ENCODE measurements at places on chromosomes 6 and 20. TPM values are rescaled to one million over a fixed set of nuclear protein-coding genes. Genes with fewer than 3 reads are reported as not detected.

- no peaks in the 10 kb centered on the region for H3K36me3 ChIP-seq
- no peaks in the 10 kb centered on the region for H3K27me3 ChIP-seq
- H3K27ac ChIP-seq = no peak overlapping the region
- H3K4me1 ChIP-seq = no peaks in the 10 kb centered on the region
Observed at GRCh38 chr6:154650351-154650750, 82.9 kb upstream of the SCAF8 start.

- no peaks in the 10 kb centered on the region for H3K4me1 ChIP-seq
- no peak overlapping the region for H3K4me3 ChIP-seq
- H3K27me3 ChIP-seq = no peaks in the 10 kb centered on the region
- no peaks in the 10 kb centered on the region for H3K36me3 ChIP-seq
- no peak overlapping the region for H3K27ac ChIP-seq
Observed at GRCh38 chr20:16392346-16392745, 180.9 kb downstream of the KIF16B start.

- no peaks in the 10 kb centered on the region for H3K4me1 ChIP-seq
- no peak overlapping the region for H3K27ac ChIP-seq
- DNase-seq = no peak
- peaks cover 6% of the 10 kb centered on the region for H3K36me3 ChIP-seq
- H3K27me3 ChIP-seq = peaks cover 28% of the 10 kb centered on the region
Observed at GRCh38 chr6:157741948-157742556, 81.0 kb upstream of the SNX9 start.

GRCh38 chr20:3753501-3754275, 13.9 kb downstream of the ADISSP start:
- no peak for DNase-seq
- peaks cover 15% of the 10 kb centered on the region for H3K4me1 ChIP-seq
- peak overlapping the region; percentile 16 for H3K27ac ChIP-seq
- no peak overlapping the region for H3K4me3 ChIP-seq
- no peaks in the 10 kb centered on the region for H3K27me3 ChIP-seq
- no peaks in the 10 kb centered on the region for H3K36me3 ChIP-seq

GRCh38 chr20:21967481-21967880, 262.0 kb downstream of the PAX1 start:
- no peaks in the 10 kb centered on the region for H3K36me3 ChIP-seq
- H3K4me1 ChIP-seq = no peaks in the 10 kb centered on the region
- H3K4me3 ChIP-seq = no peak overlapping the region
- no peaks in the 10 kb centered on the region for H3K27me3 ChIP-seq
- no peak overlapping the region for H3K27ac ChIP-seq

- peaks cover 13% of the 10 kb centered on the region for H3K36me3 ChIP-seq
- no peak overlapping the region for H3K4me3 ChIP-seq
- no peak for DNase-seq
- peaks cover 5% of the 10 kb centered on the region for H3K4me1 ChIP-seq
- H3K27me3 ChIP-seq = no peaks in the 10 kb centered on the region
Observed at GRCh38 chr6:157574851-157575424, 193.9 kb downstream of the ZDHHC14 start.

DNA sequence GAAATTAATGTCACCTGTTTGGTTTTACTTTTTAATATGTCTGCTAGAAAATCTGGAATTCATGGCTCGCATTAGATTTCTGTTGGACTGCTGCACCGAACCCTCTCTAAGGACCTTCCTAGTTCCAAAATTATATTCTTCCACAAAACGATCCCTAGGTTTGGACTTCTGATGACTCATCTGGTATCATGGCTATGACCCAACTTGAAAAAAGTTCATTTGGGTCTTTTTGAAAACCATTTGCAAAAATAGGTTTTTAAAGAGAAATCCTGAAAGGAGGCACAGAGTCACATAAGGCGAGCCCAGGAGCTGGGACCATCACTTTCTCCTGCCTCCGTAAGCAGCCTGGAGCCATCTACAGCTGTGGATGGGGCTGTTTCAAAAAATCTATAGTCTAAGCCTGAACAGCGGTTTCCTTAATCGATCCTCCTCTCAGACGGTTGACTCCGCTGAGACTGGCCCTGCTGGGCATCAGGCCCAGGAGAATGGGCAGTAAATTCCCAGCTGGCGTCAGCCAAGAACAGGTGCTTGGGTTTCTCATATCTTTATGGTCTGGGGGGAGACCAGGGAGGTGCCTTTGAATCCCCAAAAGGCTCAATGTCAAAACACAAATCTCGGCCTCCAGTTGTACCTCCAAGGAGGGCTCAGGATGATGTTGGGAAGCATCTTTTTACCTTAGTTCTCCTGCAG, 44.6 kb downstream of the SLC24A3 start:
- no peaks in the 10 kb centered on the region for H3K27me3 ChIP-seq
- DNase-seq = no peak
- no peak overlapping the region for H3K4me3 ChIP-seq
- no peaks in the 10 kb centered on the region for H3K4me1 ChIP-seq
- H3K36me3 ChIP-seq = no peaks in the 10 kb centered on the region

SNPH gene
- 3.0 TPM for total RNA-seq

SRSF12 gene
- total RNA-seq = not detected

Measured in activated CD4-positive, alpha-beta memory T cell treated with anti-CD3 and anti-CD28 coated beads, Interleukin-2, amount 10 ng/mL, durations not matched to agents 7 days and 5 days (primary cell).